Ascending aorta (tissue), 2 donors: ENCODE measurements at places on chromosomes 6 and 20.

- no peak overlapping the region for H3K4me3 ChIP-seq
- no peaks in the 10 kb centered on the region for H3K36me3 ChIP-seq
- H3K4me1 ChIP-seq = no peaks in the 10 kb centered on the region
- no peak for DNase-seq
Measured at GRCh38 chr6:120055071-120055470, 705.5 kb upstream of the MAN1A1 start.

DNA sequence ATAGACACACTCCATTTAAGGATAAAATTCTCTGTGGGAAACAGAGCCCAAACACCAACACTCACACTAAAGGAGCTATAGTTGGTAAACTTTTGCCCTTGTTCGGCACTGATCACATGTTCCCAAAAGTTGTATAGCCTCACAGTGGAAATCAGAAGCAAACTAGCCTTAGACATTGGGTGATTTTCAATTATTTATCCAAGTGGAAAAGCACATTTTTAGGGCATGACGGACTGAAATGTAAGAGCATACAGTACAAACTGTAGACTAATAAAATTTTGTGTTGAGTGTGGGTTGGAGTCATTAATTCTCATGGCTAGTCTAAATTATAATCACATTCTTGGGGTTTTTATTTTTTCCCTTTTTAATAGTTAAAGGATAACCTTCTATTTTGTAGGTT lies 202.4 kb downstream of the MOXD1 start:
- H3K36me3 ChIP-seq = no peaks in the 10 kb centered on the region
- H3K27ac ChIP-seq = no peak overlapping the region
- no peak for DNase-seq
- no peaks in the 10 kb centered on the region for H3K27me3 ChIP-seq

GRCh38 chr20:7856756-7857155 lies 83.5 kb downstream of the HAO1 start:
- no peaks in the 10 kb centered on the region for H3K4me1 ChIP-seq
- H3K27ac ChIP-seq = no peak overlapping the region
- H3K4me3 ChIP-seq = no peak overlapping the region
- H3K27me3 ChIP-seq = no peaks in the 10 kb centered on the region
- no peaks in the 10 kb centered on the region for H3K36me3 ChIP-seq
- DNase-seq = no peak

DNA sequence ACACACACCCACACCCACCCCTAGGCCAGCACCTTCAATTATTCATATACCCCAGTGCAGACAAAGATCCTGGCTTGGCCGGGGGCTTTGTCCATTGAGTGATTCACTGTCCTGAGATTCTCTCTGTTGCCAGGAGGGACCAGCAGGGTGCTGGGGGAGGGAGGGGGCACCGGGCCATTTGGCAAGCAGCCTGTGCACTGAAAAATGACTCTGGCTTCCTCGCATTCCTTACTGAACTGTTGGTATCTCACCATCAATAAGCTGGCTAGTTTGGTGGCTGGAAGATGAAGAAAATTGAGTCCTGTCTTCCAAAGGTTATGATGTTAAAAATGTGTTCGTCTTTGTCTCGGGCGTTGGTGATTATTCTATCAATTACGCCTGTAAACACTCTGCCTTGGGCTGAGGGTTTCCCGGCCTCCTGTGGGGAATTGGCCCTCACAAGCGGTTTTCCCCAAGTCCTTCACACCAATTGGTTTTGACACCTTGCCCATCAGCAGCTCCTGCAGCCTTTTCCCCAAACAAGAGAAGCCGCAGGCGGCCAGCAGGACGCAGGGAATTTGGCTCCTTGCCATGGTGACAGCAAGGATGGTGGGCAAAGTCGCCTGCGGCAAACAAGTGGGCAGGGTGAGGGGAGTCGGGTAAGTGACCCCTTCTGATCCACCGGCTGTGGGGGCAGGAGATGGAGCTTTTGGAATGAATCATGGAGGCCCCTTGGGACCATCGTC lies 4.9 kb downstream of the VSTM2L start:
- DNase-seq = no peak
- H3K4me3 ChIP-seq = no peak overlapping the region
- no peaks in the 10 kb centered on the region for H3K4me1 ChIP-seq
- no peak overlapping the region for H3K27ac ChIP-seq
- H3K36me3 ChIP-seq = no peaks in the 10 kb centered on the region

DNA sequence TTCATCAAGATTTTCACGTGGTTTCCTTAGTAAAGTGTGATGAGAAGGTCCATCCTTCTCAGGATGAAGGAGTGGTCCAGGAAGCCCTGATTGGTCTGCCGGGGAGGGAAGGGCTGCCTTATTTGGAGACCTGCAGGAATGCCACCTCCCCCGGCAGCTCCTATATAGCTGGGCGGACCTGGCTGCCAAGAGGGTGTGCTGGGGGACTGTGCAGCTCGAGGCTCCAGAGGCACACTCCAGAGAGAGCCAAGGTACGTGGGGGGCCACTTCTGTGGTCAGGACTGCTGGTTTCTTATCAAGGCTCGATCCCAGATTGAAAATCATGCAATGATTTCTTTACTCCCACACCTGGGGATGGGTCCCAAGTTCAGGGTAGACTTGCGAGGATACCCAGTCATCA lies at the start of gene PRND:
TSS of gene PRND (plus strand) at position 191 of the 400 bp plus-strand sequence. CDS start 2,643 bp downstream, outside the sequence.
- no peak within 1 kb of the TSS for H3K27ac ChIP-seq
- no peaks in the 10 kb centered on the region for H3K4me1 ChIP-seq
- H3K4me3 ChIP-seq = no peak within 1 kb of the TSS
- no peak for DNase-seq
- no peaks in the 10 kb centered on the region for H3K27me3 ChIP-seq

- no peaks in the 10 kb centered on the region for H3K4me1 ChIP-seq
- H3K27ac ChIP-seq = no peak overlapping the region
- H3K36me3 ChIP-seq = no peaks in the 10 kb centered on the region
- no peaks in the 10 kb centered on the region for H3K27me3 ChIP-seq
- no peak for DNase-seq
- no peak overlapping the region for H3K4me3 ChIP-seq
Measured at GRCh38 chr6:48474136-48474535, 363.1 kb upstream of the PTCHD4 start.

GRCh38 chr6:74018825-74019224 lies 322.8 kb downstream of the CD109 start:
- H3K4me1 ChIP-seq = no peaks in the 10 kb centered on the region
- H3K27ac ChIP-seq = no peak overlapping the region
- no peaks in the 10 kb centered on the region for H3K36me3 ChIP-seq
- H3K4me3 ChIP-seq = no peak overlapping the region
- no peaks in the 10 kb centered on the region for H3K27me3 ChIP-seq

- no peaks in the 10 kb centered on the region for H3K27me3 ChIP-seq
- no peak overlapping the region for H3K27ac ChIP-seq
- no peak for DNase-seq
- no peak overlapping the region for H3K4me3 ChIP-seq
Measured at GRCh38 chr6:169979873-169980432, 228.5 kb downstream of the ERMARD start.

DNA sequence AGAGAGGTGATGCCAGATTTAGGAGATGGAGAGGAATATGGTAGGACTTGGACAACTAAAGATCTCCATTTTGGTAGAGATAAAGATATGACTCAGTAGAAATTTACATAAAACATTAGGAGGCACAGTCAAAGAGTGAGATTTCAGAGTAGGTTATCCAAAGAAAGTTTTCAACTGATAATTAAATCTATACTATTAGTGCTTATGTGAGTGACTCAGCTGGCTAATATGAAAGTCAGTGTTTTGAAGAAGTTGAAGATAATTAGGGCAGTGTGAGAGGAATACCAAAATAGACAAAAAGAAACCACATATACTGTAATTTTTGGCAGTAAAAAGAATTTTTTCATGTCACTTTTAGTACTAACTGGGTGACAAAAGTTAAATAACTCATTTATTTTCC lies 712.8 kb upstream of the HS3ST5 start:
- no peak overlapping the region for H3K27ac ChIP-seq
- H3K36me3 ChIP-seq = no peaks in the 10 kb centered on the region
- no peak for DNase-seq

GRCh38 chr6:136365776-136366354 lies 76.2 kb upstream of the BCLAF1 start:
- no peaks in the 10 kb centered on the region for H3K27me3 ChIP-seq
- no peak overlapping the region for H3K4me3 ChIP-seq
- no peaks in the 10 kb centered on the region for H3K4me1 ChIP-seq

- no peaks in the 10 kb centered on the region for H3K27me3 ChIP-seq
- DNase-seq = no peak
- peaks cover 8% of the 10 kb centered on the region for H3K4me1 ChIP-seq
- H3K36me3 ChIP-seq = no peaks in the 10 kb centered on the region
- peak overlapping the region; percentile 60 for H3K27ac ChIP-seq
- peak overlapping the region; percentile 51 for H3K4me3 ChIP-seq
Measured at GRCh38 chr20:62549499-62550086, 73.8 kb upstream of the GATA5 start.

GRCh38 chr6:157726892-157727628 lies 96.0 kb upstream of the SNX9 start:
- H3K36me3 ChIP-seq = no peaks in the 10 kb centered on the region
- H3K4me1 ChIP-seq = peaks cover 8% of the 10 kb centered on the region
- no peaks in the 10 kb centered on the region for H3K27me3 ChIP-seq
- H3K4me3 ChIP-seq = no peak overlapping the region

GRCh38 chr6:81366972-81367371 lies 385.5 kb downstream of the TENT5A start:
- no peak overlapping the region for H3K27ac ChIP-seq
- H3K4me1 ChIP-seq = no peaks in the 10 kb centered on the region
- no peaks in the 10 kb centered on the region for H3K27me3 ChIP-seq
- no peaks in the 10 kb centered on the region for H3K36me3 ChIP-seq
- no peak overlapping the region for H3K4me3 ChIP-seq

DNA sequence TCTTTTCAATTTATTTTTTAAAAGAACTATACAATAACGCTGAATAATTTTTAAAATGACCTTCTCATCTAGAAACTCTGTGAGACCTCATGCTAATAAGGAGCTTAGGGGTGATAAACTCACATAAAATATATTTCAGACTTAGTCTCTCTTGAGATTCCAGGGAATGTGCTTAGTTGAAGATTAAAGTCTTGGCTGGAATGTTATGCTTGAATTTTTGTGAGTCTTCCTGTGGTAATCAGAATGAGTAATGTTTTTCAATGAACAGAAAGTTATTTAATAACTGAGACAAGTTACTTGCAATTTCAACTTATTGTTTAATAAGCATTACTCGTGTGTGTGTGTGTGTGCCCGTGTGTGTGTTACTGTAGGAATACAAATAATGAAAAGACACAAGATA lies 379.9 kb upstream of the EPHA7 start:
- no peak overlapping the region for H3K4me3 ChIP-seq
- H3K4me1 ChIP-seq = no peaks in the 10 kb centered on the region
- no peaks in the 10 kb centered on the region for H3K36me3 ChIP-seq
- no peak overlapping the region for H3K27ac ChIP-seq
- no peak for DNase-seq

- H3K27me3 ChIP-seq = no peaks in the 10 kb centered on the region
- DNase-seq = no peak
- no peak overlapping the region for H3K27ac ChIP-seq
Measured at GRCh38 chr6:48401016-48401415, 290.0 kb upstream of the PTCHD4 start.

- no peak for DNase-seq
- peak overlapping the region; percentile 55 for H3K27ac ChIP-seq
- no peak overlapping the region for H3K4me3 ChIP-seq
- H3K27me3 ChIP-seq = no peaks in the 10 kb centered on the region
Measured at GRCh38 chr20:21182832-21183563, 57.1 kb downstream of the KIZ start.

DNA sequence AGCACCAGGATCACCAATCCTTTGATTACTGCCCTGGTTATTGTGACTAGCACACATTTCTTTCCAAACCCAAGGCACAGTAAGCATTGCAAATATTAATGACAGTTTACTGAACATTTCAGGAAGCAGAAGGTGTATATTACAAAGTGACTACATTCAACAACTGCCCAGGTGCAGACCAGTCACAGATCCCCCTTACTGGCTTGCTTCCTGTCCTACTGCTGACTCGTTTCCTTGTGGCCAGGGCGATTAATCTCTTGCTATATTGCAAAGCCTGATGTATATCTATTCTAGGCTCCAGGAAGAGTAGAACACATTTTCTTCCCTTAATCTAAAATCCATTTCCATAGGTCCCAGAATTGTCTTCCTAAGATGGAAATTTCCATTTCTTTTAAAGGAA lies 77.2 kb upstream of the EPHA7 start:
- H3K36me3 ChIP-seq = no peaks in the 10 kb centered on the region
- no peak overlapping the region for H3K27ac ChIP-seq
- H3K4me3 ChIP-seq = no peak overlapping the region
- no peak for DNase-seq
- no peaks in the 10 kb centered on the region for H3K4me1 ChIP-seq
- H3K27me3 ChIP-seq = no peaks in the 10 kb centered on the region

DNA sequence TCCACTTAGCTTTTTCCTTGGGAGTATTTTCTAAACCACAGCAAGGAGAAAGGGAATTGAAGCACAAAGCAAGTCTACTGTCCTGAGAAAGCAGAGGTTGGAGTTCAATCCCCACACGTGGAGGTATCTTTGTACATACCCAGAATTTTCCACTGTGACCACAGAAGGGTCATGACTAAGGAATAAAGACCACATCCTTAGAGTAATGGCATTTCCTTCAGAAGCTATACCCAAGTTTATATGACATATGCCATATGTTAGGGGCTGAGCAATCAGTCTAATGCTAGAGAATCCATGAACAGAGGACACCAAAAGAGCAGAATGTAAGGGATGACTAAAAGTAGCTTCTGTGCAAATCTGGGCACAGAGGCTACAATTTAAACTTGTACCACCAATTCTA lies 46.4 kb downstream of the ATG5 start:
- H3K4me1 ChIP-seq = no peaks in the 10 kb centered on the region
- no peaks in the 10 kb centered on the region for H3K27me3 ChIP-seq
- DNase-seq = no peak
- no peak overlapping the region for H3K4me3 ChIP-seq
- H3K27ac ChIP-seq = no peak overlapping the region

DNA sequence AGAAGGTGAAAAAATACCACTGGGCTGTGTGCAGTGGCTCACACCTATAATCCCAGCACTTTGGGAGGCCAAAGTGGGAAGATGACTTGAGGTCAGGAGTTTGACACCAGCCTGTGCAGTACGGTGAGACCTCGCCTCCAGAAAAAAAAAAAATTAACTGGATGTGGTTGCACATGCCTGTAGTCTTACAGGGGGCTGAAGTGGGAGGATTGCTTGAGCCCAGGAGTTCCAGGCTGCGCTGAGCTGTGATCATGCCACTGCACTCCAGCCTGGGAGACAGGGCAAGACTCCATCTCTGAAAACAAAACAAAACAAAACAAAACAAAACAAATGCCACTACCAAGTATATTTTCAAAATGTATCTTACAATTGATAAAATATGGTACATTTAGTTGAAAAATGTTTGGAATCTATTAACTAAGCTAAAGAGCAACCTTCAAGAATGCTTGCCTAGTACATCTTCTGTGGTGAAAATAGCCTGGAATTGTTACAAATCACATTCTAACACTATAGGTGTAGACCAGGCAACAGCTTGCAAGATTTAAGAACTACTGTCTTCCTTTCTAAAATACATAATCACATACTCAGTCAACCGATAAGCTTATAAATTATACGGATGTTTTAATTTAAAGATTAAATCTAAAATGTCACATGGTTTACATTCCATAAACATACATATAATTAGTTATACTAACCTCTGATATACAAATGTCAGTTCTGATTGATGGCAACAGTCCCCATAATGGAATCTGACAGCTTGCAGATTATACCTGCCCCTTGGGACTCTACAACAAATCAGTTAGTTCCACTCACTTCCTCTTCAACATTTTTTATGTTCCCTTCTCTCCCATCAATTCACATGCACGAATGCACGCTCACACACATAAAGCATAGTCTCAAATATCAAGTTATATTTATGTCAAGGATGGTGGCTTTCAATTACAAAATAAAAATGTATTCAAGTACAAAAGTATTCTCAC lies 150.8 kb downstream of the ASCC3 start:
- DNase-seq = no peak
- no peak overlapping the region for H3K4me3 ChIP-seq
- no peaks in the 10 kb centered on the region for H3K4me1 ChIP-seq
- no peak overlapping the region for H3K27ac ChIP-seq
